ENCODE measurements at places on chromosomes 6 and 20.

GRCh38 chr20:12255461-12255970, 337.8 kb downstream of the BTBD3 start:
- no peak for DNase-seq

DNA sequence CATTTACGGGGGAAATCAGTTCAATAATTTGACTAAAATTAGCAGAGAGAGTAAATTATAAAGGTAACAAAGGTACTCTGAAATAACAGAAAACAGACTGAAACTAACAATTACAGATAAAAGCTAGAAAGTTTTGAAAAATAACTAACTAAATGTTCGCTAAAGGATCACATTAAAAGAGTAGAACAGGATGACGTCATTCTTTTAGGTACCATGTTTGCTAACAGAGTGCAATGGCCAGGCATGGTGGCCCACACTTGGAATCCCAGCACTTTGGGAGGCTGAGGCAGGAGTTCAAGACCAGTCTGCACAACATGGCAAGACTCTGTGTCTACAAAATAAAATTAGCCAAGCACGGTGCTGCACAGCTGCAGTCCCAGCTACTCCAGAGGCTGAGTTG, 212.3 kb upstream of the CDYL start:
- no peak for DNase-seq

DNA sequence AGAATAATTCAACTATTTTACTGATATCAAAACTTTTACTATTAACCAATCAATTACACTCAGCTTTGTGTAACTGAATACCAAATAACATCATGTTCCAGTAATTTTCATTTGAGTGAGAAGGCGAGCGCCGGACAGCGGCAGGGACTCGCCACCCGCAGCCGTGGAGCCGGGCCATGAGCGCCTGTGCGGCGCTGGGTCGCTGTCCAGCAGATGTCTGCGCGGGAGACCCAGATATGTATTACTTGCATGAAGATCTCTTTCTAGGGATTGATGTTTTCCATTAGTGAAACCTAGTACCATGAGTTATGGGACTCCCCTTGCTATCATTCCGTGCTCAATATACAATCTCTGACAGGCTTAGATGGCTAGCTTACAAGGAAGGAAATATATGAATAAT, 245.1 kb upstream of the PRSS16 start:
- DNase-seq, result no peak

DNA sequence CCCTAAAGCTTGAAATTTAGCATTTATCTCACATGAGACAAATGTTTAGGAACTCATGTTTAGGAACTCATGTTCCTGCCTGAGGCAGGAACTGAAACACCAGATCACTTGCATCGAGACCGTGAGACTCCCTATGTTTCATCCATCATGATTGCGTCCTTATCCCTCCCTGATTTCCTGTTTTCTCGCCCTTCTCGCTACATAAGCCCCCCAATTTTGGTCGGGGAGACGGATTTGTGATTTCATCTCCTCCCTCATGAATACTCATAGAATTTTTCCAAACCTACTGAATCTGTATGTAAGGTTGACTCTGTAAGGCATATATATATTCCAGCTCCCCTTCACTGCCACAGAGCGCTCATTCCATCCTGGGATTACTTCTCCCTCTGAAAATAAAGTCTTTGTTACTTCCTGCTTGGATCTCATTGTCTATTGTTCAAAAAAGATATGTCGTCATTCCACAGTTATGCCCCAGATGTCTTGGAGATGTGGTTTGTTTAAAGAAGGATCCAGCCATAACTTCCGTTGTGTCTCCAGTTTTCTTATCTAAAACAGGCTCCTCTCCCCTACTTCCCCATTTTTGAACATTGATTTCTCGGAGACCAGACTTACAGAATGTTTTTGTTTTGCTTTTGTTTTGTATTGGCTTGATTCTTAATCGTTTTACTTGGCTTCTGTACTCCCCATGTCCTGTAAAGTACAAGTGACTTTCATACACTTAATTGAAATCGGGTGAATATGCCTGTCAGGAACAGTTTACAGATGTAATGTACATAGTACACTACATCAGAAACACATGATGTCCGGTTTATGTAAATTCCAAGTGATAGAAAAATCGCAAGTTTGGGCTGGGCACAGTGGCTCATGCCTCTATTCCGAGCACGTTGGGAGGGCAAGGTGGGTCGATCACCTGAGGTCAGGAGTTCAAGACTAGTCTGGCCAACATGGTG, 118.7 kb downstream of the HFE start:
- DNase-seq, result no peak

- peak; percentile 54 for DNase-seq
These were observed 37.7 kb downstream of the PMEPA1 start for GRCh38 chr20:57672164-57672563.

All from lower leg skin (tissue), 4 donors.